AG09319 (cell line): ENCODE measurements at places on chromosomes 16 and 17.

DNA sequence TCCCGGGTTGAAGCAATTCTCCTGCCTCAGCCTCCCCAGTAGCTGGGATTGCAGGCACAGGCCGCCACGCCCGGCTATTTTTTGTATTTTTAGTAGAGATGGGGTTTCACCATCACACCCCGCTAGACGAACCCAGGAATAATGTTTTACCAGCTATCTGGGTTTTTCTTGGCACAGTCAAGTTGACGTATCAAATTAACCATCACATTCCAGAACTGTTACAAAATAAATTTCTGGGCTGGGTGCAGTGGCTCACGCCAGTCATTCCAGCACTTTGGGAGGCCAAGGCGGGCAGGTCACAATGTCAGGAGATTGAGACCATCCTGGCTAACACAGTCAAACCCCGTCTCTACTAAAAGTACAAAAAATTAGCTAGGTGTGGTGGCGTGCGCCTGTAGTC, 501.2 kb downstream of the SHISA9 start:
- no peak for DNase-seq

DNA sequence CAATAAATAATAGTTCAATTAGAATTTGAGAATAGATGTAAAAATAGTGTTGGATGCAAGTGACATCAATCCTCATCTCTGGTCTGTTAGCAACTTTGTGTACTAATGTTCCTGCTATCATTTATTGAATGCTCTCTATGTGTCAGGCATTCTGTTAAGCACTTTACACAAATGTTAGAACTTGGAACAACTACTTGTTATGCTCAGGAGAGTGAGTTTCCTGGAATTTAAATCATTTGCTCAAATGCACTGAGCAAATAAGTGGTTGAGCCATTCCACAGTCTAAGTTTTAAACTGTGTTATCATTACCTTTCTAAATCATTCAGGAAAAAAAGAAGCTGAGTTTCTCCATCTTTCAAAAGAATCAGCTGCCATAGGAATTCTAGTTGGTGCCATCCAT, 1327.3 kb upstream of the GOT2 start:
- DNase-seq: no peak

- no peak for DNase-seq
These were observed 259.3 kb downstream of the SOX9 start for GRCh38 chr17:72380120-72380519.

GRCh38 chr17:78859051-78859450, 18.4 kb upstream of the USP36 start:
- no peak for DNase-seq

DNA sequence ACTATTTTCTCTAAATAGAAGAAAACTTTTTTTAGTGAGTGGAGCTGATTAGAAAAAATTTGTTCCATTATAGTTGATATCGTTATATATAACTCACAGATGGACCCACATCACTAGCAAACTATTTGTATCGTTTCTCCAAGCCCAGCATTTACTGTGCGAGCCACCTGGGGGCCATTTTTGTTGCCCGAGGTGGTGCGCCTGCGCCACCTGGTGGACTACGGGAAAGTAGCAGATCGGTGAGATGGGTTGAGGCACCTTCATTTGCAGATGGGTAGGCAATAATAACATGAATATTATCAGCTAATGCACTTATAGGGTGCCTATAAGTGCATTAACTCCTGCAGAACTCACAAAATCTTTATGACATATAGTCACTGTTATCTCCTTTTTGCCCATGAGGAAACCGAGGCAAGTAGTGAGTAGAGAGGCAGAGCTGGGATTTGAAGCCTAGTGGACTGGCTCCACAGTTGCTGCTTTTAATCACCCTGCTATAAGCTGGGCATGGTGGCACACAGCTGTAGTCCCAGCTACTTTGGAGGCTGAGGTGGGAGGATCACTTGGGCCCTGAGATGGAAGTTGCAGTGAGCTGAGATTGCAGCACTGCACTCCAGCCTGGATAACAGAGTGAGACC, 23.2 kb upstream of the NTN1 start:
- no peak for DNase-seq

DNA sequence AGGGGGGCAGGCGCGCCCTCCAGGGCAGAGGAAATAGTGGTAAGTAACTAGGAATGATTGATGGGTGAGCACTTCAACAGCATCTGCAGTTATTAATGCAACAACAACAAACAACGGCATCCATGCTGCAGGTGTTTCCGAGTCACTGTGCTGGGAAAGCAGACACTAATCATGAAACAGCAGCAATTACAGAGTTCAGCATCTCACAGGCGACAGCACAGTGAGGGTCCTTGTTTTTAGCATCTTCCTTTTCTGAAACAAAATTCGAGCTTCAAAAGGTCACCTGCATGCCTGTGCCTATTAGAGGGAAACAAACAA, 191.9 kb downstream of the SLC39A11 start:
- DNase-seq: no peak

DNA sequence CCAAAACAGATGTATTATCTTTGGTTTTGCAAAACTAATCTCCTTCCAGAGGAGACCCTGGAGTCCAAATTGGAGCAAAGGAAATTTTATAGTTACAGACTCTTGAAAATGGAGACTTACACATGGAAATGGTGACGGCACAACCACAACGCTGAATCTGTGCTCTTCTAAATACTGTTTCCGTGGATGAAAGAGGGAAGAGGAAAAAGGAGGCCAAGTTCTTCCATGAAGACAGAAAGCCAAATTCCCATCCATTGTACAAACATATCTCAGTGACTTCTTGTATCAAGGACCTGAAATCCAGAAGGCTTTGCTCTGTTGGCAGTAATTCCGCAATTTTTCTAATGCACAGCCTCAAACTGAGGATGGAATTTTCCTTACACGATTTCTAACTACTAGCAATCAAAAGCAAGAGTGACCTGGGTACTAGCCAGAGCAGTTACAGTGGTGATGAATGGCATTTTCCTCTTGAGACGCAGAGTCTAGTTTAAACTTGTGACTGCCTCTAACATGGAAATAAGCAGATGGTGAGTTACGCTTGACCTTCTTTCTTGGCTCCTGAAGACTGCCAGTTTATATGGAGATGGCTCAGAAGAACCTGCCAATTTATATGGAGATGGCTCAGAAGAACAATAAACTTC, 38.5 kb downstream of the VPS53 start:
- DNase-seq: peak; percentile 61

DNA sequence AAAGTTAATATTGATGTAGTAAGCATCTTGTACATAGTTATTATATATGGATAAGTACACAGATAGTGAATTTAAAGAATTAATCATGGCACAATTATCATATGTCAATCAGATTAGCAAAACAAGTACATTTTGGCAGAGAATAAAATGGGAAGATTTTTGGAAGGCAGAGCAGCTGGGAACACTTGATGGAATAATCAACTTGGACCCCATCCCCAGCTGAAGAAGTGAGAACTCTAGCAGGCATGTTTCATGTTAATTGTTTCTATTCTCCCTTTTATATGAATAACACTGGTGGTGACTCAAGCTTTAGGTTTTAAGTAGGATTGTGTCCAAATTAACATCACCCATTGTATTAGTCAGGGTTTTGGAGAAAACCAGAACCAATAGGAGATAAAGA, 198.7 kb downstream of the KCNJ2 start:
- DNase-seq: no peak

DNA sequence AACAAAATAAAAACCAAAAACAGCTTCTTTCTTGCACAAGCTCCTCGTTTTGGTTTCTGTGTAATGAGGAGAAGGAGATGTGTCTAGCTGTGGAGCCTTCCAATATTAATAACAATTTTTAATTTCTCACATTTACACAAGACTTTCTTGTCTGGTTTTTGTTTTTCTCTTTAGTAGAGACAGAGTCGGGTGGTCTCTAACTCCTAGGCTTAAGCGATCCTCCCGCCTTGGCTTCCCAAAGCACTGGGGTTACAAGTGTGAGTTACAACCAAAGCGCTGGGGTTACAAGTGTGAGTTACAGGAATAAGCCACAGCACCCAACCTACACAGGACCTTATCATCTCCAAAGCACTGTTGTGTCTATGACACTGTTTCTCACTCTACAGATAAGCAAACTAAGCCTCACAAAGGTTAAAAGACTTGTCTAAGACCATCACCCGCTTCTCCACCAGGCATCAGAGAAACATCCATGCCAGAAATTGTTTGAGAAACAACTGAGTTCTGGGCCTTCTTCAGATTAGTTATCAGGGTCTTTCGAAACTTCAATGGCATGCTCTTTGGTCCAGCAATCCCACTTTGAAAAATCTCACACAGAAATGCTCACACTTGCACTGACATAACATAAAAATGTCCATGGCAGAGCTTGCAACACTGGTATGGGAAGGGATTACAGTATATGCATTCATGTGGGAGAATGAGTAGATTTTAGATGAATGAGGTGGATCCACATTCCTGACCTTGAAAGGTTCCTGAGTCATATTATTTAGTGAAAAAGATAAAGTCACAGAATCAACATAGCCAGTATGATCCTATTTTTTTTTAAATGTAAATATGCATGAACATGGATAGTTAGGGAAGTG, 3.9 kb downstream of the ABAT start:
- DNase-seq: no peak

DNA sequence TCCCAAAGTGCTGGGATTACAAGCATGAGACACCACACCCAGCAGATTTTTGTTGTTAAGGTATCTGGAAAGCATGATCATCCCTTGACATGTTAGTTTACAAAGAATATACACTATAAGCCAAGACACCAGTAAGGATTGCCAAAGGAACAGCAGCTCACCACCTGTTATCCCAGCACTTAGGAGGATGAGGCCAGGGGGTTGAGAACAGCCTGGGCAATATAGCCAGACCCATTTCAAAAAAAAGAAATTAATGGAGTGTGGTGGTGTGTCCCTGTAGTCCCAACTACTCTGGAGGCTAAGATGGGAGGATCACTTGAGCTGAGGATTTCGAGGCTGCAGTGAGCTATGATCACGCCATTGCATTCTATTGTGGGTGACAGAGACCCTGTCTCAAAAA, 5.1 kb downstream of the ANKRD40CL start:
- DNase-seq: no peak

- DNase-seq: no peak
These were observed 18.7 kb downstream of the VAT1L start for GRCh38 chr16:77807021-77807420.

- DNase-seq: no peak
These were observed 9.5 kb upstream of the ITGA2B start for GRCh38 chr17:44398692-44399691.

- DNase-seq: no peak
These were observed 192.1 kb upstream of the CIBAR2 start for GRCh38 chr16:85304337-85304736.

DNA sequence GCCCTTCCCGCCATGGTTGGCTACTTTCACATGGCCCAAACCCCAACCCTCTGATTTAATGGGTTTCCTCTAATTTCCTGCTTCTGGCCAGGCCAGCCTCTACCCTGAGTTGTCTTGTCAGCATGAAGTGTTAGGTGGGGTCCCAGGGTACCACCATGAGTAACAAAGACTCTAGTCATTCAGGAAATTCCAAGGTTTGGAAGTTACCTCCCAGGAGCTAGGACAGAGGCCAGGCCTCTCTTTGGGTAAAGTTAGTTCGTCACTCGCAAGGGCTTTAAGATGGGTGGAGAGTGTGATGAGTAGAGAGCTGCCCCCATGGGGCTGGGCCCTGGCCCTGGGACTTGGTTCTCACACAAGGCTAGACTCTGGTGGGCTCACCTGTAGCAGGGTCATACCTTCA, 54.6 kb downstream of the PLD6 start:
- DNase-seq: no peak

DNA sequence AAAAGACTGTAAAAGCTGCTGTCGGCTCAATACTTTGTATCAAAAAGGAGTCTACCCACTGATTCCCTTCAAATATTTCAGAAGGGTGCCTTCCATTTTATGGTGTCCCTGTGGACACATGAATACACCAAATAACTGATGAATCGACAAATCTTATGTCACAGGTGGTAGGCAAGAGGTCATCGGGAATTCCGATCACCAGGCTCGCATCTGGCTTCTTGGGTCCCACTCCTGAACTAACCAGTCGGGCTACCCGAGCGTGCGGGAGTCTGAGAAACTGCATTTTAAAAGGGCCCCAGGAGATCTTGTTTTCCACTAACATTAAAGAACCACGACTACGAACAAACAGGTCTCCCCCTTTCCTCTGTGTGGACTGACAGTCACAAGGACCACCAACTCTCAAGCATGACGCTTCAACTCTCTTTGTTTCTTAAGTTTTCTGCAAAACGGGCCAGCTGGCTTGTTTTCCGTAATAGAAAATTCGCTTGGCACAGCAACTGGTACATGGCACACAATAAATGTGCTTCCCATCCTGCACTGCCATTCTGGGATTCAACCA, 873 bp downstream of the PSME3IP1 start:
- no peak for DNase-seq

DNA sequence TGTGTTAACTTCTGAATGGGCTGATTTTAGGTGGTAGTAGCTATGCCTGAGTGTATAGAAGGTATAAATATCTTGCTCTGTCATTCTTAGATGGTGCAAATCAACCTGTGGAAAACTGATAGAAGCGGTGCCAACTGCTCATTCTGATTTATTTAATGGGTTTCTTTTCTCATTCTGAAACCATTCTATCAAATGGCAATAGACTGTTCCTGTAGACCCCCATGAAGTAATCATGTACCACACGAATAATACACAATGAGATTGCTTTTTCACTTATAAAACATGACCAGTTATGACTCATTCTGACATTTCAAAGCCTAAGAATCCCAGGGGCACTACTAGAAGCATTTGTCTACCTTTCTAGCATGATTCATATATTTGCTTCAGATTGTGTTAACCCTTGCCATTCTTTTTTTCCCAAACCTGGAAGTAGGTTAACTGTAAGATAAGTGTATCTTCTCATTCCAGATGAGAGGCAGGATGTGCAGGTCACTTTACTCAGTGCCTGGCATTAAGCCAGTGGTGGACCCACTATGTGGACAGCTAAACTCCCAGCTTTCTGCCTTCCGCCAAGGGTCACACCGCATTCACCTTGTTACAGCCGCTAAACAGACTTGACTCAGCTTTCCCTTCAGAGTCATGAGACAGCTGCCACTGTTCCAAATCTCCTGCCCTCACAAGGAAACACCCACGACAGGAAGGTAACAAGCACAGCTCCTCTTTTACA, 16.4 kb upstream of the SLC16A11 start:
- no peak for DNase-seq

- DNase-seq: no peak
These were observed 3.3 kb downstream of the MT1H start for GRCh38 chr16:56672761-56673536.

DNA sequence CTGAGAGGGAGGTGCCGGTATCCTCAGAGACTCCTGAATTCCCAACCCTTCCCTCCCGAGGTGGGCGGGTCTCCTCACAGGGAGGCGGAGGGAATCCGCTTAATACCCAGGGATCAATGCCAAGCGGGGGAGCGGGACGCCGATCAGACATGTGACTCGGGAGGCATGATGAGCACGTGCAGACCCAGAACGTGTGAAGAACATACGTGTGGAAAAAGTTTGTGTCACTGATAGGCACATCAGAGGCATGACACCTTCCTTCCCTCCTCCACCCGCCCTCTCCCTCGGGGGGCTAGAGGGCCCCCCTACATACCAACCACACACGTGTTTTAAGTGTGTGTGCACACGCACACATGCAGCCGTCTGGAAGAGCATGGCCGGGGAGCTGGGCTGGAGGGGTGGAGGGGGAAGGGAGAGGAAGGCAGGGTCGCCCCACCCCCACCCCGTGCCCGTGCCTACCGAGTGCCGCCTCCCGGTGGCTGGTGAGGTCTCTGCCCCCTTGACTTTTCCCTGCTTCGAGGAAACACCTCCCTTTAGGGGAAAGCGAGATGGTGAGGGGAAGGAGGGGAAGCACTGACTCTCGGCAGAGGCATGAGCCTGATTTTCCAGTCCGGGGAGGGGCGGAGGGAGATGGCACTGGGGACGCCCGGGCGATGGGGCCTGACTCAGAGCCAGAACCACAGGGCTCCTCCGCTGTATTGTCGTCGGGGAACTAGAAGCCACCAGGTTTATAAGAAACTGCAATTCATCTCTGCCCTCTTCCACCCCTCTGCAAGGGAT, 12.1 kb upstream of the TBX21 start:
- no peak for DNase-seq
